Activated CD4-positive, CD25-positive, alpha-beta regulatory T cell (primary cell): ENCODE measurements at places on chromosomes 6 and 20.

DNA sequence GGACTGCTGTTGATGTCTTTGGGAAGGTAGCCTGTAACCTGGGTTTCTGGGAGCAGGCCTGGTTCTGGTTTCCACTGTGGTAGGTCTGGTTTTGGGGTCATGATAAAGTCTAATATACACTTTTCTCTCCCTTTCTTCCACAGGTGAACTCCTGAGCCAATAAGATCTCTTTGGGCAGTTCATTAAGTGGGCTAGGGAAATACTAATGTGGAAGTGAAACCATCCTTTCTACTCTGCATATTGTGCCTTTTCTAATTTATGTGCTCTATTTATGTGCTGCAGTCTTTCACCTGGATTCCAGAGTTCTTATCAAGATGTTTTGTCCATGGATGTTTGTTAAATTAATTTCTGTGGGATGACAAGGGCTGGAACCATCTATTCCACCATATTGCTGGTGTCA, 165.7 kb upstream of the PTPRK start:
- DNase-seq = no peak

DNA sequence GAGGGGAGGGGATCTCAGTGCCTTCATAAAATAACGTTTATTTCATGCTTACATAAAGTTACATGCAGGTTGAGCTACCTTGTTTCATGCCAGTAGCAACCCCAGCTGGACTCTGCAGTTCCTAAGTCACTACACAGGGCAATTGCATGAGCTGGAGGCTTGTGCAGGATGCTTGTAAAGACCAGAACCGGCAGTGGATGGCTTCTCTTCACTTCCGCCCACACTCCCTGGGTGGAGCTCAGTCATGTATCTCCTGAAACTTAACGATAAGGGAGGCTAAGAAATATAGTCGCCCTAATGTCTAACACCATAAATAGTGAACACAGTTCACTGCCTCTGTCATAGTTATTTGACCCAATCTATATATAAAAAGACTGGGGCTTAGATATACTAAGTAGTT, 99.4 kb upstream of the RAB32 start:
- DNase-seq = no peak

DNA sequence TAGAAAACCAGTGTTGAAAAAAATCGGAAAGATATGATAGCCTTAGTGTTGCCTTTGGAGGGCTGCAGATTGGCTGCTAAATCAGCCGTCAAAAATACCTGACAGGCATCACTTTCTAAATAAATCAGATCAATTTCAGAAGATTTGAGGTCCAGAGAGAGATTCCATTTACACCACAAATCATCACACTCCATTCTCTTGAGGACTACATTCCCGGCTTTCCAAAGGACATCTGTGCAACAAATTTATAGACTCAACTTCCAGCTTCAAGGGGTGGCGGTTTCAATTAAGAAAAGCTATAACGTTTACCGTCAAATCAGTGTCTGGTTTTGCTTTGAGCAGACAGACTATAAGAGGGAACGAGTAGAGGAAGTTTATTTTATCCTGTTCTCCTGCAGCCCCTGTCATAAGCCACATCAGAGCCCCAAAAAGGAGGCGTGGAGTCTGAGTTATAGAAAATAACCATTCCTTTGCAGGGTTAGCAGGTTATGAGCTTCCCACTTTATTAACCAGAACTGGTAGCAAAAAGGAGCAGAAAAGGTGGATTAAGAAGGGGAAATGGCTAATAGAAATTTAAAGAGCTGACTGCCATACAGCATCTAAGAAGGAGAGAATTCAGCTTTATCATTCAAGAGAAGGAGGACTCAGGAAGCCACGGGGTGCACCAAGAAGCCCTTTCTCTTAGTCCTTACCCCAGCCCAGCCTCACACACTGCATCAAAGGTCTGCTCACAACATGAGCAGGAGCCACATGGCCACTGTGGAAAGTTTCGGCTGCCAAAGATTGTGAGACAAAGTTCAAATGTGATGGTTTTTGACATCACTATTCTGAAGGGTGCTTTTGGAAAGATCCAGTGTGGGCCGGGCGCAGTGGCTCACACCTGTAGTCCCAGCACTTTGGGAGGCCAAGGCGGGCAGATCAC, 12.9 kb upstream of the UQCC2 start:
- DNase-seq = no peak

- no peak for DNase-seq
Measured at GRCh38 chr6:12818324-12818723, 101.8 kb downstream of the PHACTR1 start.

DNA sequence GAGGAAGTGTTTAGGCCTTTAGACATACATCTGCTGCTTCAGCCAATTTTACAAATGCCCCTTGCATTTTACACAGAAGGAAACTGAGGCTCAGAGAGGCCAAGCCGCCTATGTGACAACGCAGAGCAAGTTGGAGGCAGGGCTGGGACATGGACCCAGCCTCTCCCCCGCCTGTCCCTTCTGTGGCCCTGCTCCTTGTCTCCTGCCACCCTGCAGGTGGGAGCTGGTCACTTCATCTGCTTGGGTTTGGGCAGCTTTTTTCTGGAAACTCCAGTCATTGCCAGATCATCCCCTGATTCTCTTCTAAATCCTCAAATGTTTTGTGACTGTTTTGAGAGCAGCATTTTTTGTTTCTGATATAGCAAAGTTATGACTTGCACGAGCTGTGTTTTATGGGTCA, 68.9 kb downstream of the DLGAP4 start:
- no peak for DNase-seq

DNA sequence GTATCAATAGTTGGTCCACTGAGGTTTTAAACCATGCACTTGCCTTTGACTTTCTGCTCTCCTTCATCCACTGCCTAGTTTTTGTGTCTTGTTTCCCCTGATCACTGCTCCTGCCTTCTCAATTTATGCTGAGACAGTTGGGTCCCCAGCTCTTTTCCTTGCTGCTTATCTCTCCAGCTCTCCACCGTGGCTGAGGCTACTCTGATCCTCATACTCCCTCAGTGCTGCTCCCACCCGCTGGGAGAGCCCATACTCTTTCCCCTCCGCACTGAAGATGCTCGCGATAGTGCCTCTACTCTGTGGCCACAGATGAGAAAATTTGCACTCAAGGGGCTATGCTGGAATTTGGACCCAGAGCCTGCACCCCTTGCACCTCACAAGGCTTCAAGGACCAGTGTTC, 3.4 kb upstream of the THBD start:
- no peak for DNase-seq
